ENCODE measurements at places on chromosomes 7 and 10.

DNA sequence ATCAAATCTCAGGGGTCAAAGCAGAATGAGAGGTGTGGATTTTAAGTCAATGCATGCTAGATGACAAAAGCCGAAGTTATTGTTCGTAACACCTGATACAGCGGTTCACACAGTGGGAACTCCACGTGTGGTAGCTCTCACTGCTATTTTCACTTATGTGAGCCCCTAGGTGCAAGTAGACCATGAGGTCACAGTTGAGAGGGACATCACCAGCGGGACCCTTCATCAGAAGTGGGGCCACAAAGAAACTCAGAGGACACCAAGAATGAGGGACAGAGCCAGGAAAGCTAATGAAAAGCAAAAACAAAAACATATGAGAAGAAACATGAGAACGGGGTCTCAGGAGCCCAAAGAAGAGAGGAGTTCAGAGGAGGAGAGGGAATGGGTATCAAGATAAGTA is 63.5 kb downstream of the ADAM12 start:
- no peak for DNase-seq

DNA sequence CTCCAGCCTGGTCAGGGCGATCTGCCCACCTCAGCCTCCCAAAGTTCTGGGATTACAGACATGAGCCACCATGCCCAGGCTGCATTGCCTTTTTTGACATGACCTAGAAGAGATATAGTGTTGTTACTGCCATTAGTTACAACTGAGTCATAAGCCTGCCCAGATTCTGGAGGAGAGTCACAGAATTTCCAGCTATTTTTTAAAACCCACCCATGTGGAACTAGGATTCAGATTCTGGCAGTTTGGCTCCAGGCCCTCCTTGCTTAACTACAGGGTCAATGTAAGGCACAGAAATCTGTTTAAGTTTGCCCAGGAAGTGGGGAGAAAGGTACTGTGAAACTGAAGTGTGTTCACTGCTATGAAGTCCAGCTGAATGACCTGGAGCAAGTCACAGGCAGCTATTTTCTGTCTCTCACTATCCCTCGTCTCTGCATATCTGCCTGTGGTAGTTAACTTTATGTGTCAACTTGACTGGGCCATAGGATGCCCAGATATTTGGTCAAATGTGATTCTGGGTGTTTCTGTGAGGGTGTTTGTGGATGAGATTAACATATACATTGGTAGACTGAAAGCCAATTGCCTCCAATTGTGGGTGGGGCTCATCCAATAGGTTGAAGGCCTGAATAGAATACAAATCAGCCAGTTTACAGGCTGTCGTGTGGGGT is 8.4 kb upstream of the MARVELD1 start:
- no peak for DNase-seq

DNA sequence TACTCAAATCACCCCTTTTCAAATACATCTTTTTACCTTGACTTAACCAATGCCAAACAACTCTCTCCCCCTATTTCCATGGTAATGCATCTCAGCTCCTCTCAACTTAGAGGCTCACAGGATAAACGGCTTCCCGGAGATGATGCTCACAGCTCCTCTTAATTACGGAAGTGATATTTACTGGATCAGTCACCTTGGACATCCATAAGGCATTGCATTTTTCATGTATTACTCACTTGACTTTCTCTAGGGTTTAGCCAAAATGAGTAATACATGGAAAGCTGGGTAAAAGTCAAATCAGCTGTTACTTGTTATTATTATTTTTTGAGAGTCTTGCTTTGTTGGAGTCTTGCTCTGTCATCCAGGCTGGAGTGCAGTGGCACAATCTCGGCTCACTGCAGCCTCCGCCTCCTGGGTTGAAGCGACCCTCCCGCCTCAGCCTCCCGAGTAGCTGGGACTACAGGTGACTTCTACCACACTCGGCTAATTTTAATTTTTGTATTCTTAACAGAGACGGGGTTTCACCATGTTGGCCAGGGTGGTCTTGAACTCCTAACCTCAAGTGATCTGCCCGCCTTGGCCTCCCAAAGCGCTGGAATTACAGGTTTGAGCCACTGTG is 73.3 kb upstream of the RHEB start:
- DNase-seq, result peak; percentile 95

- DNase-seq, result no peak
These were observed 64.7 kb upstream of the CTTNBP2 start for GRCh38 chr7:117937753-117938483.

DNA sequence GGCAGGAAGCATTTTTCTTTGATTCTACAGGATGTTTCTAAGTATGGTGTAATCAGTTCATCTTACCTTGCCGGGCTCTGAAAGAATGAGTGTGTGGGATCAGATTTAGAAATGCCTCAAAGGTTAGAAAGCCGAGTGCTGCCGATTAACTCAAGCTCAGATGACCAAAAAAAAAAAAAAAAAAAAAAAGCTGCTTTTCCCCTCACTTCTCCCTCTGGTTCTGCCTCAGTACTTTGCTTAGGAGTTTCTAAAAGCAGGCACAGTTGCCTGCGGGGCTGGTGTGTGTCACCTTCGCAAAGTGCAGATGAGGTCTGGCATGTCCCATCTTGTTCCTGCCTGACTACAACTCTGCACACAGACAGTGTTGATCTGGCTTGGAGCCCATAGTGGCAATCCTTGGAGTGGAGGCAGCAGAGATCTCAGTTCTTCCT is 47.0 kb downstream of the KIAA1217 start:
- DNase-seq, result no peak

GRCh38 chr10:119227825-119228224 is 20.5 kb downstream of the GRK5 start:
- no peak for DNase-seq

GRCh38 chr7:129438839-129439651 is 4.8 kb downstream of the STRIP2 start:
- no peak for DNase-seq

DNA sequence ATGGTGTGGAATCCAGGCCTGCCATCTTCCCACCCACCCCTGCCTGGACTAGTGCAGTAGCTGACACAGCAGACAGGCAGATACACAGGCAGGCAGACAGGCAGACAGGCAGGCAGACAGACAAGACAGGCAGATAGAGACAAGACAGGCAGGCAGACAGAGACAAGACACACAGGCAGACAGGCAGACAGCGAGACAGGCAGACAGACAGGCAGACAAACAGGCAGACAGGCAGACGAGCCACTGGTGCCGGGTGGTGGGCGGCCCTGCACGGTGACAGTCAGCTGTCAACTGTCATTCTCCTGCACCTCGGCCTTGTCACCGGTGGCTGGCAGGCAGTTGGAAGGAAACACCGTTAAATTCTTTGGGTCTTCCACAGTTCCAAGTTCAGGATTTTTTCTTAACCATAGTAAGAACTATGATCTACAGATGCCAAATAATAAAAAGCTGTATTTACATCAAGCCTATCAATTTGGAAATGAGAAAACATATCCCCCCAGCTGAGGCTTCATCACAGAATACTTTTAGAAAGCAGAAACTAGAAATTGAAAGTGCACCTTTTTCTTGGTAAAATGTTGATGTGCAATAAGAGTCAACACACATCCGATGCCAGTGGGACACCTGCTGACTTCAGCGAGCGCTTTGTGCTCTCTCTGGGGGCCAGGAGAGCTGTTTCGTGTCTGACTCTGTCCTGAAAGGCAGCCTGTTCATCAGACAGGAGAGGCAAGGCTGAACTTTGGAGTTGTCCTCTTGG is 250.4 kb downstream of the DNAJB6 start:
- no peak for DNase-seq

DNA sequence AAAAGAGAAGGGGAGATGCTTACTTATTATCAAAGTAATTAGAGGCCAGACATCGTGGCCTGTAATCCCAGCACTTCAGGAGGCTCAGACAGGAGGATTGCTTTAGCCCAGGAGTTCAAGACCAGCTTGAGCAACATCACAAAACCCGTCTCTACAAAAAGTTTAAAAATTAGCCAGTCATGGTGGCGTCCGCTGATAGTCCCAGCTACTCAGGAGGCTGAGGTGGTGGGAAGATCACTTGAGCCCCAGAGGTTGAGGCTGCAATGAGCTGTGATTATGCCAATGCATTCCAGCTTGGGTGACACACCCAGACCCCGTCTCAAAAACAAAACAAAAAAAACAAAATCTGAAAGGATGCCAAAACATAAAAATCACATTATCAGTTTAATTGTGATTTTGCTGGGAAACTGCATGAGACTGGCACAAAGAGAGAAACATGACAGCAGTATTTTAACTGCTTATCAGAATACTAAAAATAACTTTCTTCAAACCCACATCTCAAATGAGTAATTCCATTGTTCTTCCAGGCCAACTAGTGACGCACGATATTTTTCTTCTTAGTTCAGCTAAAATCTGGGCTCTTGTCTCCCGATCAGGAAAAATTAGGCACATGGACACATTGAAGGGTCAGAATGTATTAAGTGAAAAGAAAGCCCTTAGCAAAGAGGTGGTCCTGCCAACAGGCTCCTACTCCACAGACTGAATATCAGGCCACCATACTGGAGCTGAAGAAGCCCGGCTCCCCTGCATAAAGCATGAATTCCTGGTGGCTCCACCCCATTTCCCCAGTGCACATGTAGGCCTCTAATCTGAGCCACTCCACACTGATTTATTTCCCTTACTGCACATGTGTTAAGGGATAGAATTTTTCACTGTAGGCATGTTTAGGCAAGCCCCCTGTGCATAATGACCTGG is 9.6 kb upstream of the CCM2 start:
- DNase-seq, result no peak

DNA sequence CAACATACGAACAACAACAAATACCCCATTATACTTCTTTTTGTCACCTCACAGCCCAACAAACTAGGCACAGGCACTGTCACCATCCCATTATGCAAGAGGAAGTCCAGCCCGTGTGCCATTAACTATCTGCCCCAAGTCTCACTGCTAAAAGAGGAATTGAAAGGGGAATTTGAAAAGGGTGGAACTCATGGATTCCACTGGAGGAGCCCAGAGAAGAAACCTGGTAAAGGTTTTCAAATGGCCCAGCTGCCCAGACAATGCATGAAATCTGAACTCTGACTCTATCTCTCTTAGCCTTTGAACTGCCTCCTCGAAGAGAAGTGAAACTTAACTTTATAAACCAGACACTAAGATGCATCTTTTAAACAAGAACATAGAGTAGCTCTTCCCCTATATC is 130.0 kb downstream of the PLXNA4 start:
- no peak for DNase-seq
